T-helper 22 cell (primary cell): ENCODE measurements at places on chromosomes 6 and 20.

- no peak for DNase-seq
Measured at GRCh38 chr6:27106382-27106781, 141.1 kb upstream of the PRSS16 start.

GRCh38 chr20:36543184-36544133, 2.1 kb downstream of the MYL9 start:
- DNase-seq: no peak

- no peak for DNase-seq
Measured at GRCh38 chr20:48839154-48839917, 11.5 kb upstream of the PREX1 start.

GRCh38 chr6:221531-222349, 70.5 kb upstream of the DUSP22 start:
- no peak for DNase-seq

DNA sequence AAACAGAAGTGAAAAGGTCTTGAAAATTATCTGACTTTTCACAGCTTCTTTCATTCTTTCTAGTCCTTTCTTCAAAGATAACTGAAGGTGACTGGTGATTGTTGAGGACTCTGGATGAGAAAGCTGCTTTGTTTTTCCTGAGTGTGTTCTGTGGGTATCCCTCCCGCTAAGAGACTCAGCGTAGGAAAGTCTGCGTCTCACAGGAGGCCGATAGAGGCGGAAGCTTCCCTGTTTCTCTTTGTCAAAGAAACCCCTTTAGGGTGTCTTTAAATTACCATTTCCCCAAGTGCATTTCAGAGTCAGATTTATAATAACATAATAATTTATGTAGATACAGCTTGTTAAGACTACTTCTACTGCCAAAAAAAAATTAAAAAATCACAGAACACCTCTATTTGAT, 31.2 kb upstream of the IRF4 start:
- no peak for DNase-seq
